CD4-positive, alpha-beta T cell treated with Interferon gamma for 1 hour (primary cell): ENCODE measurements at places on chromosomes 2 and 18.

- no peak for DNase-seq
Measured at GRCh38 chr18:11074889-11075288, 74.5 kb downstream of the PIEZO2 start.

DNA sequence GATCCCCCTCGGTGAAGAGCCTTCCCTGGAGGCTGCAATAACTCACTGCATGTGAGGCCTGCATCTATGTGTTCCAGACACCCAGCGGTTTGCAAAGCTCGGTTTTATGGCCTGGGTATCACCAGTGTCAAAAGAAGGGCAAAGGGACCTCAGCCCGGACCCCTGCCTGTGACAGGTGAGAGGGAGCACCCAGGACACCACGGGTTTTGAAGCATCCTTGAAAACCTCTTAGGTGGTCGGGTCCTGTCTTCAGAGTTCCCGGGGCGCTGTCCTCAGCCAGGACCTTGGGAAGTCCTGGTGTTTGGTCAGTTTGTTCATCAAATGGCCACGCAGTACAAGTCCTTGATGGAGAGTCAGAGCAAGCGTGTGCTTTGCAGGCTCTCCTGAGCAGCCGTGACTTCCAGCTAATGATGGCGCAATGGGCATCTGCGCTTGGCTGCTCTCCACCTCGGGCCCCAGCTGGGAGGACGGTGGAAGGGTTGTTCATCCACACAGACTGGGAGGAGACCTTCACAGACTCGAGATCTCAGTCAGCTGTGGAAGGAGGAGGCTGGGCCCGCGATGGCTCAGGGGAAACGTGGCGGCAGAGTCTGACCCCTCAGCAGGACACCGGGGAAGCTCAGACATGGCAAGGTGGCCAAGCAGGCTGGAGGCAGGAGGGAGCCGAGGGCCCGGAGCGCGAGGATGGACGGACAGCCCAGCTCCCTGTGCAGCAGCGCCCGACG lies 113.1 kb upstream of the GPC1 start:
- no peak for DNase-seq

DNA sequence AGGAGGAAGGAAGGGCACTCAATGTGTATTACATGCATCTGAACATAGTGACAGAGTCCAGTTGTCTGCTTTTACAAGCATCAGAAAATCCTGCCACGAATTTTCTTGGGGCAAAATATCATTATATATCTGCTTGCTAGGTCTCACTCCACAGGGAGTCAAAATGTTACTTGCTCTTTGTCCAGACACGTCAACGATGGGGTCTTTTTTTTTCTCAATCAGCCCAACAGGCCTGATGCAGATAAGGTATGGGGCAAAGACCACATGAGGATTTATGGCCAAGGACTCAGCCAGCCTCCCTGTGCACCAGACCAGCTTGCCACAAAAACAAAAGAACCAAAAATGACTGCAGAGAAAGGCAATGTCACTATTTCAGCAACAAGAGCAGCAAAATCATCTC lies 323.4 kb upstream of the PKDCC start:
- no peak for DNase-seq

- DNase-seq: no peak
Measured at GRCh38 chr18:250685-251084, 17.2 kb downstream of the THOC1 start.

GRCh38 chr2:234404957-234405356 lies 91.9 kb downstream of the ARL4C start:
- no peak for DNase-seq

- DNase-seq: peak; percentile 63
Measured at GRCh38 chr18:23487738-23488570, 15.4 kb upstream of the RMC1 start.

DNA sequence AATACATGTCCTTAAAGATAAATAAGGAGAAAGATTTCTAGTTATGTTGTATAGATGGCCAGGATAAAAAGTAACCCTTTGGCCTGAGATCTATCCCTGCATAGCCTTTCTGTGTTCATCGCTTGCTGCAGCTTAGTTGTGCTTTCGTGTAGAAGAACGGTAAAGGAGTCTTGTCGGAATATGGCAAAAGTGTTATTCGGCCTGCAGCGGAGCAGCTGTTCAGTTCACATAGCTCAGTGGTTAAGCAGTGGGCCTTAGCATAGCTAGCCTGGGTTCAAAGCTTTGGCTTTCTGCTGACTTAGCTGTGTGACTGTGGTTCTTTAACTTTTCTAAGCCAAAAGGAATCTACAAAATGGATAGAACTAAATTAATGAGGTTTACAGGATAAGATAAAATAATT lies 55.4 kb downstream of the MALT1 start:
- DNase-seq: no peak

DNA sequence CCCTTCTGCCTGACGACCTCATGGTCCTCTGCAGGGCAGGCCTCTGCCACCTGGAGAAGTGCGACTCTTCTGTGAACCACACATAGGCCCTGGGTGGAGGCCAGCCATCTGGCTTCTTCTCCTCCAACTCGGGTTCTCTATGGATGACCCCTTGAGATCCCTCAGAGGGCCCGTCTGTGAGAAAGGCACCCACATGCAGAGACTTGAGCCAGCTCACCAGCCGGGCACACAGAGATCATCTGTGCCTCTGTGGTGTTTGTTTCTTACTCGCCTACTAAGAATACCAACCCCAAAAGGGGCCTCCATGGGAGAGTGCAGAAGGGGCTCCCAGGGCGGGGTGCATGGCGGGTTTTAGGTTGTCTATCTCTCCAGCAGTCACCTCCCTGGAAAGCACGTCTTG lies 176.5 kb upstream of the SALL3 start:
- DNase-seq: no peak

GRCh38 chr2:102021779-102022178 lies 30.0 kb downstream of the IL1R2 start:
- no peak for DNase-seq

DNA sequence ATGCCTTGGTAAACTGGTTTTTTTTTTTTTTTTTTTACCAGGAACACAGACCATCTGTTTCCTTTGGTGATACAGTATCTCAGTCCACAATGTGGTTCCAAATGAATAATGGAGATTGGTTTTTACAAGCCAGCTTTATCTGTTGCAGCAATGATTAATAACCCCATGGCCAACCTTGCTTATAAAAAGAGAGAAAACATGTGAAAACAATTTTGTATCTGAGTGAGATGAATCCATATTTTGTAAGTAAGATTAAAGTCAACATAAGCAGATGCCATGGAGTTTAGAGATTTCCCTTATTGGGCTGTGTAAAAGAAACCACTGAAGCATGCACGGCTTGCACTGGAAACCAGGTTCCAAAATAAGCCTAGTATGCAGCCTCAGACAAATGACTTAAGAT lies 108.6 kb upstream of the CNTNAP5 start:
- no peak for DNase-seq

GRCh38 chr2:230873661-230874401 lies 9.1 kb downstream of the ITM2C start:
- peak; percentile 50 for DNase-seq

DNA sequence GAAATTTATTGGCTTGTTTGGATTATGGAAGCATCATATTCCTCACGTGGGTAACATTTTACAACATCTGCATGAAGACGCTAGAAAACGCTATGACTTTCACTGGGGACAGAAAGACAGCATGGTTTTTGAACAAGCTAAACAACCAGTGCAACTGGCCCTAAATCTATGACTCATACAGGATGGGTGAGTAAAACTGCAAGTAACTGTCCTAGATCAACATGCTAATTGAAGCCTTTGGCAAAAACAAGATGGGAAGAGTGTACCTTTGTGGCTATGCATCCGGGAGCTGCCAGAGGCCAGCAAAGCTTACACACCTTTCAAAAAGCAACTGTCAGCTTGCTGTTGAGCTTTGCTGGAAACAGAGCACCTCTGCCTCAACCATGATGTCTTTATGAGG lies 1096.0 kb upstream of the DDX18 start:
- no peak for DNase-seq

DNA sequence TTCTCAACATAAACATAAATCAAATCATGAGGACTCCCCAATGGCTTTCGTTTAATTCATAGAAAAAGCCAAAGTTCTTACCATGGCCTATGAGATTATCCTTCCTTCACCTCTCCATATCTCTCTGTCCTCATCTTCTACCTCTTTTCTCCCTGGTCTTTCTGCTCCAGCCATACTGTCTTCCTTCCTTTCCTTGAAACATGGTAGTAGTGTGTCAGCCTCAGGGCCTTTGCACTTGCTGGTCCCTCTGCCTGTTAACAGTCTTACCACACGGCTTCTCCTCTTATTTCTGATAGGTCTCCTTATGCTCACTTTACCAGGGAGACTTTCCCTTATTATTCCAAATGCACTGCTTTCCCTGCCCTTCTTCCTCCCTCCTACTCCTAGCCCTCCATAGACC lies 25.6 kb downstream of the APOB start:
- no peak for DNase-seq

GRCh38 chr2:137117385-137117784 lies 352.0 kb downstream of the THSD7B start:
- DNase-seq: no peak

GRCh38 chr2:240478346-240479110 lies 43.1 kb downstream of the GPC1 start:
- DNase-seq: no peak
